ENCODE measurements at places on chromosomes 1 and 21.

DNA sequence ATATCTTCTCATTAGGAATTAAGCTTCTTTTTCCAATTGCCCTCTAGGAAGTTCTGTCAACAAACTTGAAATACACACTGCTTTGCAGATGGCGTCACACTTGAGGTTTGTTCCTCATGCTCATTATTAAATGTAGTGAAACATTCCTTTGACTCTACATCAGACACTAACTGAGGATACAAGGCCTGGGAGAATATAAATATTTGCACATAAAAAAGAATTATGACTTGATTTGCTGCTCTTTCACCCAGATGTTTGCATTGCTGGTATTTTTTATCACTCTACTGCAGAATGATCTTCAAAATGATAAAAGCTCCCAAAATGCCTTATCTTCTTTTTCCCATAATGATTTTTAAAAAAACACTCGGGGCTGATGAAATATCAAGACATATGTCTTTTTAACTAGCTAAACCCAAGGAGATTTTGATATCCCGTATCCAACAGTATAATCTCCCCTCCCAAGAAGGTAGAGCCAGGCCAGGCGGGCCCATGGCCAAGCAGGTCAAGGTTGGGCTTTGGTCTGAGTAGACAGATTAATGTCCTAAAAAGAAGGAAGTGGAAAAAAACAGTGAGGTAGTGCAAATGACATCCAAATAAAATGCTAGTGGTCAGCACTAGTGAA, 264.6 kb downstream of the HHIPL2 start:
- H3K36me3 ChIP-seq, result no peaks in the 10 kb centered on the region
- H3K27ac ChIP-seq, result no peak overlapping the region
- no peaks in the 10 kb centered on the region for H3K27me3 ChIP-seq

DNA sequence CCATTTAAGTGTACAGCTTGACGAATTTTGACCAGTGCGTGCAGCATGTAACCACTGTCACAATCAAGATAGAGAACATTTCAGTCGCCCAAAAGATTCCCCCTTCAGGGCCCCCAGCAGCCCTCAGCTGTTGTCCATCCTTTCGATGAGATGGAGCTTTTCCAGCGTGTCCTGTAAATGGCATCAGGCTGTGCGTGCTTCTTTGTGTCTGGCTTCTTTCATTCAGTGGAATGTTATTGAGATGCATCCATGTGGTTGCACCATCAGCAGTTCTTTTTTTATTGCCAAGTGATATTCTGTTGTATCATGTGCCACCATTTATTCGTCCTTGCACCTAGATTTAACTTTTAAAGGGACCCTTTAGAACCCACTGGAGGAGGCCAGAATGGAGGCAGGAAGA, 21.9 kb downstream of the UBE2Q1 start:
- no peaks in the 10 kb centered on the region for H3K27me3 ChIP-seq
- H3K36me3 ChIP-seq, result no peaks in the 10 kb centered on the region
- H3K27ac ChIP-seq, result no peak overlapping the region
- DNase-seq, result no peak
- no peak overlapping the region for H3K4me3 ChIP-seq

DNA sequence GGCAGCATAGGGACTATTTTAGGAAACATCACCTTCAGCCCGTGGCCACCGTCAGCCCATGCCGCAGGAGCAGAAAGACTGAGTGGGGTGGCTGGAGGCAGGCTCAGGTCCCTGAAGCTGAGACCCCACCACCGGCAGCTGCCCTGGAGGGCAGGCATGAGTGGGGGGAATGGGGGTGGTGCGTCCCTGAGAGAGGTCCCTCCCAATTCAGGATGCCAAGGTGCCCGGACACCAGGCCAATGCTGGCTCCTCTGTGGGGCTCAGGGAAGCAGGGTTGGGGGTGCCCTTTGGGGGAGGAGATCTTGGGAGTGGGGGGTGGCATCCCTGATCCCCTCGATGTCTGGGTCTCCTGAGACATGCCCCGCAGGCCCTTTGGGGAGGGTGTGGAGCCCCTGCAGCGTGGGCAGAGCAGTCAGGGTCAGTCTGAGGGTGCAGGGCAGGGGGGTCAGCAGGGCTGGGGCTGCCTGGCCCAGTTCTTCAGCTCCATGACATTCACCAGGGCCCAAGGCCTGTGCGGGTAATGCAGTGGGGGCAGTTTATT, 998 bp upstream of the TTC34 start:
- no peak overlapping the region for H3K27ac ChIP-seq
- H3K36me3 ChIP-seq, result no peaks in the 10 kb centered on the region
- no peaks in the 10 kb centered on the region for H3K4me1 ChIP-seq
- DNase-seq, result peak; percentile 62
- H3K27me3 ChIP-seq, result no peaks in the 10 kb centered on the region

DNA sequence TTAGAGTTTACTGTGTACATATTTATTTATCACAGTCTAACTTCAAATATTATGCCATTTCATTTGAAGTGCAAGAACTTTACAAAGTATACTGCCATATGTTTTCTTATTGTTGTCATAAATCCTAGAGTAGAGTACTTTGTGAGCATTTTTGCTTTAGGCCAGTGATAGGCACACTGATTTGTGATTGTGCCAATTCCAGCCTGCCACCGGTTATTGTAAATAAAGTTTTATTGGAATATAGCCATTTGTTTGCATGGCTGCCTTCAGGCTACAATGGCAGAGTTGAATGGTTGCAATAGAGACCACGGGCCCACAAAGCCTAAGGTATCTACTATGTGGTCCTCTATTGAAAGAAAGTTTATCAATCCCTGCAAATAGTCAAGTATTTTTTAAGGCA, 175.8 kb upstream of the GALNT2 start:
- H3K4me3 ChIP-seq, result no peak overlapping the region
- peaks cover 4% of the 10 kb centered on the region for H3K4me1 ChIP-seq
- no peak for DNase-seq
- no peak overlapping the region for H3K27ac ChIP-seq
